ENCODE measurements at places on chromosomes 3 and 15.

- DNase-seq, result no peak
These were observed 19.9 kb downstream of the DNASE1L3 start for GRCh38 chr3:58190882-58191281.

DNA sequence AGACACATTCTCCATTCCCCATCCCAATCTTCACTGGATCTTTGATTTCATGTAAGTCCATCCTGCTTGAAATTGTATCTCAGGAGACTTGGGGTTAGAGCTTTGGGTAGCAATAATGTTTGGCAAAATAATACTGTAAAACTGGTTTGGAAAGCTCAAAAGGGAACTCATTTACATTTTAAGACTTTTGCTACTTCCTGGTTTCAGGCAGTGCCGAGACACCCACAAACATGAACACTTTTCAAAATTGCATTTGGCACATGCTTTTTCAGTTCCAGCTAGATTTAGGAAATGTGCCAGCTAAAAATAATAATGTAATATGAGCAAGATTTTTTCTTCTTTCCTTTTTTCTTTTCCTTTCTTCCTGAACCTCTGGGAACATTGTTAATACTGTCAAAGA, 145.7 kb upstream of the CBLB start:
- DNase-seq, result no peak

- no peak for DNase-seq
These were observed 416.1 kb downstream of the ERC2 start for GRCh38 chr3:56052188-56052587.

- DNase-seq, result no peak
These were observed 1.3 kb downstream of the AQP9 start for GRCh38 chr15:58139276-58139988.

DNA sequence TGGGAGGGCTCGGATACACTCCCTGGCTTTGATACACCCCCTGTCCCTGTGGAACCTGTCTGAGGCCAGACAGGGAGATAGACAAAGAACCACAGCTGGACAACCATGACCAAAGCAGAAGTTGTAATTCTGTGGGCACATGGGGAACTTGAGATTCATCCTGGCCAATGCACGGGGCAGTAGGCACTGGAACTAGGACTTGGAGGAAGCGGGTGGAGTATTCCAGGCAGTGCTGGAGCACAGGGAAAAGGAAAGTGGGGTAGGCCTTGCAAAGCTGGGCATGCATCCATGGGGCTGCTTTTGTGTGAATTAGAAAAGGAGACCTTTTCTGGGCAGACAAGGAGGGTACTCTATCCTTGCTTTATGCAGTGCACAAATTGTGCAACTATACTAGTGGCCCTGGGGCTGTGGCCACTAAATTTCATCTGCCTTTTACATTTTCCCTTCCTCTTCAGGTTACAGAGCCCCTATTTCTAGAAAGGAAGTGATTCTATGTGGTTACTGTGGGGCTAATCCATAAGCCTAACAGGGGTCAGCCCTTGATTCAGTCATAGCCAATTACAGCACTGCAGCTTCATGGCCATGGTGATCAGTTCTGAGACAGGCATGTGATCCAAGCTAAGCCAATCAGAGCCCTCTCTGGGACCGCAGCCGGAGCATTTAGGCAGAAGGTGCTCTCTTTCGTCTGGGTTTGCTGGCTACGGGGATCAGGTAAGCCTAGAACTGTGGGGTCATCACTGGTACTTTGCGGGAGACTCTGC, 21.0 kb downstream of the CRABP1 start:
- DNase-seq, result no peak

GRCh38 chr3:167996514-167996913, 99.2 kb downstream of the GOLIM4 start:
- no peak for DNase-seq

DNA sequence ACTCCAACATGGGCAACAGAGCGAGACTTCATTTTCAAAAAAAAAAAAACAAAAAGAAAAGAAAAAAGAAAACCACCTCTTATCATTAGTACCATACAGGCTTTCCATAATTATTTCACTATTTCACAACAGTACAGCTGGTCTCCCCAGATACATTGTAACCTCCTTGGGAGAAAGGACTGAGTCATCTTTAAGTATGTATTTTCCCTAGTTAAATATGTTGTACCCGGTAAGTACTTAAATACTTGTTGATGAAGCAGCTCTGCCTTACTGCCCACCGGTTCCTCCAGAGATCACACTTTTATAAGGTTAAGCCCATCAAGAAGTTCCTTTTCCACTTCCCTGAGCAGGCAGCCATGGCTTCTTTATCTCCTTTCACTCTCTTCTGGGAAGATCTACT, 789.5 kb upstream of the CFAP20DC start:
- DNase-seq, result no peak

- no peak for DNase-seq
These were observed 13.4 kb downstream of the HACD2 start for GRCh38 chr3:123571264-123571972.

DNA sequence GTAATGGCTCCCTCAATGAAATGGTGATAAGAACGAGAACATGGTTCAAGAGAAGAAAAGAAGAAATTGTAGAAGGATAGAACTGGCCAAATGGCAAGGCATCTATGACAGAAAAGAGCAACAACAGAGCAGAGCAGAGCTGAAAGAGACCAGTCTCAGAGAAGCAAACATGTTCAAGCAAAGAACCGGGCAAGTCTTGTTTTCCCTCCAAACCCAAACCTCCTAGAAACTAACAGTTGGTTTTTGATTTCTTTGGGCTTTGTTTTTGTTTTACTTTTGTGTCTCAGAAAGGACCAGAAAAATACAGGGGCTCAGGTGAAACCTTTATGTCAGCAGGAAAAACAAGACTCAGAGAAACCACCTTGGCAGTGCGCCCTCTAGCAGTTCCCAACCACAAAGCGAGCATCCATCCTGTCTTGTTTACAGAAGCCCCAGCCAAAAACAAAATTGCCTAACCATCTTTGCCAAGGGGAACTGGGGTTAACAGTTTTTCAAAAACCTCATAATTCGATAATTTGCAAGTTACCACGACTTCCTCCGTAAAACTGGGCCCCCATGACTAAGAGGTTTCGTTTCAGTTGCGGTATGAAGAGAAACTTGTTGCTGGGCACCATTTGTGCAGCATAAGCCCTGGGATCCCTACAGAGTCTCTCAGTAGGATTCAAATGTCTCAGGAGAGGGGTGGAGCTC, 159.2 kb upstream of the SLC24A5 start:
- peak; percentile 35 for DNase-seq

GRCh38 chr3:139122221-139122581, 77.5 kb upstream of the PRR23C start:
- no peak for DNase-seq

- no peak for DNase-seq
These were observed 170.6 kb downstream of the FAM43A start for GRCh38 chr3:194856296-194856695.

DNA sequence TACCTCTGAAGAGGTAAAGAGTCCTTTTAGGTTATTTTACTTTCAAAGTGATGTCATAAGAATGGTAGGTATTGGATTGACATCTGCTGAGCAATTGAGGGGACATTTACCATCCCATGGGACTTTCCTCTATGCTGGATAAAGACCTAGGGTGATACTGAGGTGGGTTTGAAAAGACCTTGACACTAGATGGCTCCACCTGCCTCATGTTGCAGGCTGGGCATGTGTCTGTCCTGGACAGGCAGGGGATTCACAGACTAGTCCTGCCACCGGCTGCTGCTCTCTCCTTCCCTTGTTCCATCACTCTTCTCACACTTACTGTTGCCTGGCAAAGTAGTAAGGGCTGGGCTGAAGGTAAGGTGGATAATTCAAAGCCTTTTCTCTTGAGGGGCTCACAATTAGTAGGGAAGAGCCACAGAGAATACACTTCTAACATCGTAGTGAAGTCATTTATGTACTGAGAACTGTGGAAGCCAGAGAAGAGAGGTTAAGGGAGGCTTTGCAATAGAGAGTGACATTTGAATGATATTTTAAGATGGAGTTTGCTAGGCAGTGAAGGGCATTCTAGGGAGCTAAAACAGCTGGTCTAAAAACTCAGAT, 27.7 kb downstream of the TRAK1 start:
- no peak for DNase-seq

GRCh38 chr3:146529021-146529420, 15.4 kb downstream of the PLSCR1 start:
- DNase-seq, result no peak

DNA sequence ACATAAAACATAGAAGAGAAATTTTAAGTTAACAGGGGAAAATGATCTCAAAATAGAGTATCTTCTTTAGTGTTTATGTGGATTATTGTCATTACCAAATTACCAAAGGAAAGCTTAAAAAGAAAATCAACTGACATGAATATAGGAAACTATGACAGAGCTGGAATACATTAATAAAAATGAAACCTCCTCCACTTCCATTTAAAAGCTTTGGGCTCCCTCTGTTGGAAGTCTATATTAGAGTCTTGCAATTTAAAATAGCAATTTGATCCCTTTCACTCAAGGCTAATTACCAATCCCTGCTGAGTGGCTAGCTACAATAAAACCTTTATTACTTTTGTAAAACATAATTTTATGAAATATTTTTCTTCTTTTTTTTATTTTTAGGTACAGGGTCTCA, 61.4 kb upstream of the IMPG2 start:
- peak; percentile 14 for DNase-seq

GRCh38 chr3:126490619-126491018, 14.9 kb upstream of the ZXDC start:
- no peak for DNase-seq

DNA sequence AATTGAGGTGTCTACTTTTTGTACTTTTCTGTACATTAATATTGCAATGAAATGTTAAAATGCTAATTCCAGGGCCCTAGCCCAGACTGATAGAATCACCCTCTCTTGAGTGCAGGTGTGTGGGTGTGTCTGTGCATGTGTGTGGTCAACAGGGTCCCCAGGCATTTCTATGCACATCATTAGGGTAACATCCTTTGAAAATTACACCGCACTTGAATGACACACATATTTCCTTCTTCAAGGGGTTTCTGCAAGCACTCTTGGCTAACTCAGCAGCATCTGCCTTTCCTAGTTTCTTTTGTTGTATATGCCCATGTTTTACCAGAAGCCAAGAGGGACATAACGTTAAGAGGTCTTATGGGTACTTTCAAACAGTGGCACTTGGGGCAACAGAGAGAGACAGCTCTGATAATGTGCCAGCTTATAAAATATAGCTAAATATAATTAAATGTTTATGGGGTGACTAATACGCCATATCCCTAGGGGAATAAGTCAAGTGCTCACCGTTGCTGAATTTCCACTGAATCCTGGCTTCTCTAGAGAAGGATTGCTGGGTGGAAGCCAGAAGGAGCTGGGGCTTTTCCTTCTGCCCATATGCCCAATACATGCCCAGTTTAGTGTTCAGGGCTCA, 54.5 kb upstream of the LRIG1 start:
- DNase-seq, result peak; percentile 59

GRCh38 chr3:11290743-11291680, 18.8 kb downstream of the ATG7 start:
- DNase-seq, result no peak

GRCh38 chr15:75167588-75168350, 33.9 kb upstream of the C15orf39 start:
- no peak for DNase-seq

DNA sequence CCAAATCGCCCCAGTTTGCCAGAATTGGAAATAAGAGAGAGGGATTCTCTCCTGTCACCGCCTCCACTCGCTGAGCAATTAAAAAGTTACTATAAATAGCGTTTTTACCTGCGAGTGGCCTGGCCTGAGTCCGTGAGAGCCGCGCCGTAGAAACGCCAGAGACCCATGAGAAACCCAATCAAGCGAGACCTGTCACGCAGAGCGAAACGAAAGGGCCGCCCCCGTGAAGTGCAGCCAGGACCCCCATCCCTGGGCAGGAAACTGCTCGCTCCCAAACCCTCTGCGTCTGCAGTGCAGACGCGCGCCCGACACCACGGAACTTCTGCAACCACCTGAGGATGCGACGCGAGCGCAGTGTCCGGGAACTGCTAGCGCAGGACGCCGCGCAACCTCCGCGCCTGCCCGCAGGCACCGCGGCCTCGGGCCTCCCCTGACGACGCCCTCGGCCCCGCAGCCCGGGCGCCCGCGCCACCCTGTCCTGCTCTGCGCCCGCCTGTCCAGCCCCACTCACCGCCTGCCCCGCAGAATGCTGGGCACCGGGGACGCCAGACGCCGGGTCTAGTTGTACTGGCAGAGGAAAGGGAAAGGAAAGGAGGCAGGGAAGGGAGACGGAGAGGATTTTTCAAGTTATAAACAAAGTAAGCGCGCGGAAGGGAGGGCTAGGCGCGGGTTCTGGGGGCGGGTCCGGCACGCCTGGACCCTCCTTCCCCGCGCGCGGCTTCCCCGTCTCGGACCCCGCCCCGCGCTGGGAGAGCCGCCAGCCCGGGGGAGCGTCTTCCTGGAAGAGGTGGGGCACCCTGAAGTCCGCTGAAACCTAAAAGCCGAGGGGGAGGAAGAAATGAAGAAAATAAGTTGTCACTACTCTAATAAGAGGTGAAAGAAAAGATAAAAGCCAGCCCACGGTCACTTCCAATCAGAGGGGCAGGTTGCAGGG, at the start of gene PLSCR4:
Gene PLSCR4 (minus strand): TSS at position 657 of the 934 bp plus-strand sequence. CDS start 29,034 bp downstream, outside the sequence.
- peak; percentile 78 for DNase-seq

GRCh38 chr3:110419601-110420000, 652.0 kb upstream of the NECTIN3 start:
- no peak for DNase-seq

- no peak for DNase-seq
These were observed 174.1 kb downstream of the UACA start for GRCh38 chr15:70589221-70589620.

GRCh38 chr3:49023775-49024174, 1.9 kb downstream of the NDUFAF3 start:
- no peak for DNase-seq

GRCh38 chr3:154129625-154130024, 8.4 kb downstream of the ARHGEF26 start:
- DNase-seq, result no peak

- DNase-seq, result no peak
These were observed 9.9 kb upstream of the NUDT16 start for GRCh38 chr3:131371688-131372066.

GRCh38 chr15:47411733-47412132, 305.6 kb upstream of the SEMA6D start:
- DNase-seq, result no peak

DNA sequence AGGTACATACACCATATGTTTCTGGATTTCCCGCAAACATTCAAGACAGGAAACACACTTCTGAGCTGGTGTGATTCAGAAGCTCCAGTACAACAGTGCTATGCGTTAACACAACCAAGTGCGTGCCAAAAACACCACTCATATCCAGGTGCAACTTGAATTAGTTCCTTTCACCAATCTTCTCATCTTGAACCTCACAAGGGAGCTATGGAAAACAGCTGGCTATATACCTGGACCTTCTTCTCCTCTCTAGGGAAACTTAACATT, 31.3 kb downstream of the SUSD5 start:
- no peak for DNase-seq

- DNase-seq, result no peak
These were observed 22.0 kb downstream of the B3GALNT1 start for GRCh38 chr3:161083131-161083530.

- no peak for DNase-seq
These were observed 307.7 kb upstream of the SOX2 start for GRCh38 chr3:181403876-181404660.
